ENCODE measurements at places on chromosomes 4 and X.

GRCh38 chr4:101019941-101020401, 327.4 kb downstream of the PPP3CA start:
- DNase-seq, result no peak

DNA sequence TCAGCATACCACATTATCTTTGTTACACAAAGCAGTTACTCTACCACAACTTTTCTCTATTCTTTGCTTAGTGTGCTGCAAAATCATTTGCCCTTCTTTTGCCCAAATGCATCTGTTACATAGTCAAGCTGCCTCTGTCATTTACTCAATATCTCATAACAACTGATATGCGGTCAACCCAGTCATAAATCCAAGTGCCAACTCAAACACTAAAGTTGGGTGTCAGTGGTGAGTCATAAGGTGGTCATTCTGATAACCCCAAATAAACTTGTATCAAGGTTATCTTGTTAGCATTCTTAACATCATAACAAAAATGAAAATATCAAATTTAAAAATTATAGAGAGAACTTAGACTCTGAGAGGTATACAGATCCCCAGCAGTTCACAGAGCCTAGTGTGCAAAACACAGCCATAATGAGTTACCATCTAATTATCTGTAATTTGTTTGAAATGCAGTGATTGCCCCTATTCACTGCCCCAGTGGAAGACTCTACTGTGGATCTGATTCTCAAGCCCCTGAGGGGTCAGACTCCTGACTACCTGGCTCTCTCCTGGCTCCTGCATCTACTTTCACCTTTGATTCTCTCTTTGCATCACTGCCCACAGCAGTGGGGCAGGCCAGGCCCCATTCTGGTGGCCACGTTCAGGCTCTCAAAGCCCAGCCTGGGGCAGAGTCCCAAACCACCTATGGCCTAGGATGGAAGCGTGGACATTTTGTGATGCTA, 29.2 kb downstream of the TBC1D9 start:
- DNase-seq, result no peak

- no peak for DNase-seq
Measured at GRCh38 chrX:108025954-108026600, 18.8 kb upstream of the VSIG1 start.

GRCh38 chrX:57227691-57228090, 58.8 kb upstream of the FAAH2 start:
- DNase-seq, result no peak

- no peak for DNase-seq
Measured at GRCh38 chr4:56681158-56681852, at the start of gene HOPX. HOPX (minus strand) TSS chr4:56681296; CDS start chr4:56657816, 23,480 bp downstream.

DNA sequence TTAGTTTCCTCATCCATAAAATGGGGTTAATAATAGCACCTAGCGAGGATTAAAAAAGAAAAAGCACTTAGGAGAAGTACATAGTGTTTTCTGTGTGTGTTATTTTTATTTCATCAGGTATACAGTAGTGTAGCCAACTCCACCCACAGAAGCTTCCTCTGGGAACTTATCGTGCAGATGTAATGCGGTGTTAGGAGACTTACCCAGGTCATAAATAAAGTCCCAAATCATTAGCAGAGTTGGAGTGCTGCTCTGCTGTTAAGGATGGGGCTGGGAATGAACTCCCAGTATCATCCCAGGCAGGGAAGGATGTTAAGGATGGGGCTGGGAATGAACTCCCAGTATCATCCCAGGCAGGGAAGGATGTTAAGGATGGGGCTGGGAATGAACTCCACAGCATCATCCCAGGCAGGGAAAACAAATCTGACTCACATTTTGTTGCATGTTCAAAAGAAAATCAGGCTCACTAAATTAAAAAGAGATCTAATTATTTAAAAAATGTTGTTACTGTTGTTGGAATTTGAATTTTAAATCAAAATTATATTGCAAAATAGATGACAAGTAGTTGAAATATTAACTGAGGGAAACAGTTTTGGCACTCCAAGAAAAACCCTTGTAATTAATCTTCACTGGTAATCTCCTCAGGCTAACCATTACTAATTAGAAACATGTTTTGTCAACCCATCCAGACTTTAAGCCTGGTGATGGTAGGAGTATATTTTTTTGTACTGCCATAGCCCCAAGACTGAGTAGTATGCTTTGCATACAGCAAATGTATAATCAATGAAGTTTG, 10.2 kb upstream of the SFRP2 start:
- no peak for DNase-seq

DNA sequence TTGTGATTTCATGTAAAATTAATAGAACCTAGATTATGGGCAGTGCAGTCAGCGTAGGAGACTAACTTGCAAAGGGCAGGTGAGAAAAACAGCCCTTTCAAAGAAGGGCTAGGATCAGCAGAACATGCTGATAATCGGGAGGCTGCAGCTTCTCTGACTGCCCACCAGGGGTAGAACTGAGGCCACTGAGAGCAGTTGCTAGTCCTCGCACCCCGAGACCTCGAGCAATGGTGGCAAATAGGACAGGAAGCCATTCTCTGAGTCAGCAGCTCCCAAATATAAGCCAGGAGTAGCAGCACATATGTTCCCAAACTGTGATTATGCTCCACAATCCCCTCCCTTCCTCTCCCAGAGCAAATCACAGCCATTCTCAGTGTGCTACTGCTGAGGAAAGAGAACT, 186.5 kb downstream of the MSL3 start:
- no peak for DNase-seq

GRCh38 chr4:8045909-8046308, 106.2 kb upstream of the AFAP1 start:
- no peak for DNase-seq

DNA sequence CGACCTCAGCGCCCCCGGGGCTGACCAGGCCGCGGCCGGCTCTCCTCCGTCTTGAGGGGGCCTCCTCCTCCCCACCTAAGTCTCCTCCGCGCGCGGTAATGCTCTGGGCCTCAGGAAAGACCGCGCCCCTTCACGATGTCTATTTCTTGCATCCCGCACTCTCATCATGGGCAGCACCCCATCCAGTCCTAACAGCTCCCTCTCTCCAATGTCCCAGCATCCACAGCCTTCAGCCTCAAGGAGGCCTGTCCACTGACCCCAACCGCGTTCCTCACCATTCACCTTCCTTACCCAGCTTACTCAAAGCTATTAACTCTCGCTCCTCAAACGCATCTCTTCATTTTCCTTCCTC, 77.5 kb downstream of the MAGED4 start:
- DNase-seq, result no peak

- no peak for DNase-seq
Measured at GRCh38 chr4:48651914-48652313, 128.2 kb downstream of the FRYL start.

DNA sequence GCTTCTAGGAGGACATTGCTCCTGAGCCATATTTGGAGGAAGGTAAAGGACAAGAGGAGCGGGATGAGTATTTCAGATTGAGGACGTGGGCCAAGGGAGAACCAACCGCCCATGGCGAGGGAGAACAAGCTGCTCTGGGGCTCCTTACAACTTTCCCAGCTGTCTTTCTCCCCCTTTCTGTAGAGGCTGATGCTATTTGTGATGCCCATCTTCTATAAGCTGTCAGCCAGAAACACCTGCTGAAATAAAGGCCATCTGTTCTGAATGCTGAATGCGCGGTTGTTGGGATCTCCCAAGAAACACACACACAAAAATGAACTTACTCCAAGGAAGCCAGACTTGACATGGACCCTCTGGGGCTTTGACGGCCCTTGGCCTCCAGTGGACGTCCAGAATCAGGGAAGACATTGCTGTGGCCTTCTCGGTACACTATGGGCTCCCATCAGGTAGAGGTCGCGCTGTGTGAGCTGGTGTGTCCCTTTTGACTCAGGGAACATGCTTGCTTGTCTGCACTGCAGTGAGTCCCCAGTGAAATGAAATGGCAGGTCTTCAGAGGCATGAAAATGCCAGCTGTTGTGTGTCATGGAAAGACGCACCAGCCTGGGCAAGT, 30.9 kb downstream of the RWDD4 start:
- no peak for DNase-seq

DNA sequence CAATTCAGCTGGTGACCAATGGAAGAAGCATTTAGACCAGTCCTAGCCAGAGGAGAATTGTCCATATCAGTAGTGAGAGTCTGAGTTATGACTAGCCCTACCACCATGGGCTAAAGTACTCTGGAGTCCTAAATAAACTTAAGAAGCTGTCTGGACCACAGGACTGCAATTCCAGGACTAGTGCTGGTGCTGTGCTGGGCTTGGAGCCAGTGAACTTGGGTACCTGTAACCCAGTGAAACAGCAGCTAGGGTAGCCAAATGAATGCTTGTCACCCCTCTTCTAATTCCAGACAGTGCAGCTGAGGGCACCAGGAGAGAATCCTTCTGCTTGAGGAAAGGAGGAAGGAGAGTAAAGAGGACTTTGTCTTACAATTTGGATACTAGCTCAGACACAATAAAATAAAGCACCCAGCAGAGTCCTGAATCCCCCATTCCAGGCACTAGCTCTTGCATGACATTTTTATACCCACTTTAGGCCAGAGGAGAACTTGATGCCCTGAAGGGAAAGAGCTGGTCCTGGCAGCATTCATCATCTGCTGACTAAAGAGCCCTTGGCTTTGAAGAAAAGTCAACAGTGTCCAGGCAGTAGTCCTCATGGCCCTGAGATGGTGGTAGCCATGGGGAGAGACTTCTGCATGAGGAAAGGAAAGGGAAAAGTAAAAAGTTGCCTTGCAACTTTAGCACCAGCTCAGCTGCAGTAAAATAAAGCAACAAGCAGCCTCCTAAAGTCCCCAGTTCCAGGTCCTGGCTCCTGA, 2675.7 kb downstream of the PCDH7 start:
- no peak for DNase-seq

- no peak for DNase-seq
Measured at GRCh38 chr4:21890231-21890630, 58.3 kb downstream of the KCNIP4 start.

DNA sequence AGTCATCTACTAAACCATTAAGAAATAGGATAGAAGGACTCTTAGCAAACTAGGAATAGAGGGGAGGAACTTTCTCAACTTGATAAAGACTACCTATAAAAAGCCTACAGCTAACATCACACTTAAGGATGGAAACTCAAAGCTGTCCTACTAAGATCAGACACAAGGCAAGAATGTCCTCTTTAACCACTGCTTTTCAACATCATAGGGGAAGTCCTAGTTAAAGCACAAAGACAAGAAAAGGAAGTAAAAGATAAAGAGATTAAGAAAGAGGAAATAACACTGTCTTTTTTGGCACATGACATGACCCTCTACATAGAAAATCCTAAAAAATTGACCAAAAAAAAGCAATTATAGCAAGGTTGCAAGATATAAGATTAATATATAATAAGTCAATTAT, 136.6 kb downstream of the FBXW7 start:
- DNase-seq, result peak; percentile 80

- DNase-seq, result no peak
Measured at GRCh38 chr4:157701695-157701994, 471.2 kb downstream of the GASK1B start.

DNA sequence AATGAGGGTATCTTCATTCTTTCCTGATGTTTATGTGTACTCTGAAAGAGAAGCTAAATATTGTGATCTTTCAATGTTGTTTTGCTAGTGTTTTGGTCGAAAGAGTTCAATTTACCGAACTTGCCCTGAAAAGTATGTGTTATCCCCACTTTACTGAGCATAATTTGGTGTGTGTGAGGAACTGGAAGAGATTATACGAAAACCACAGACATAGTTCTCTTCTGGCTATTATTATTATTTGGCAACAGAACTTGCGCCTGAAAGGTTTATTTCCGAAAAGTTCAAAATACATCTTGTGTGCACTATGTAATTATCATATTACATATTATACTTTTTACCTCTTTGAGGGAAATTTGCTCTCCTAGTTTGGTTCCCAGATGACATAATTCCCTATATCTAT, 232.5 kb upstream of the INTU start:
- no peak for DNase-seq

DNA sequence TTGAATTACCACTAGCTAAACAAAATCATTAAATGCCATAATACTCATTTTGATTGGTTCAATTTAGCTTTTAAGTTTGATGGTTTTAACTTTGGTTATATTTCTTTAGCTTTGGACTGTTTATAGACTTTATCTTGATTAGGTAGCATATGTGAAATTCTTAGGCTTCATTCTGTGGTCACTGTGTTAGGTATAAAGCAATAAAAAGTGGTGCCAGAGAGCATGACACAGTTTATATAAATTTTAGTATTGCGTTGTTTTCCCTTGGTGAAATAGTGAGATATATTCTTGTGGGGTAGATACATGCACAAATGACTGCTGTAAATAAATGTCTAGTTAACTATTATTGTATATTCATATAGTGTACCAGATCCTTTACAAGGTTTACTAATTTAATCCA, 474.2 kb upstream of the GRID2 start:
- DNase-seq, result no peak

GRCh38 chr4:574346-575161, 1.5 kb downstream of the TMEM271 start:
- DNase-seq, result no peak

GRCh38 chr4:68361146-68361589, 11.3 kb upstream of the YTHDC1 start:
- no peak for DNase-seq

- no peak for DNase-seq
Measured at GRCh38 chrX:48676893-48677270, 6.7 kb upstream of the WAS start.

GRCh38 chr4:99998062-99998867, 48.2 kb upstream of the H2AZ1 start:
- DNase-seq, result no peak

- DNase-seq, result no peak
Measured at GRCh38 chrX:38103857-38104812, 97.8 kb downstream of the SYTL5 start.

DNA sequence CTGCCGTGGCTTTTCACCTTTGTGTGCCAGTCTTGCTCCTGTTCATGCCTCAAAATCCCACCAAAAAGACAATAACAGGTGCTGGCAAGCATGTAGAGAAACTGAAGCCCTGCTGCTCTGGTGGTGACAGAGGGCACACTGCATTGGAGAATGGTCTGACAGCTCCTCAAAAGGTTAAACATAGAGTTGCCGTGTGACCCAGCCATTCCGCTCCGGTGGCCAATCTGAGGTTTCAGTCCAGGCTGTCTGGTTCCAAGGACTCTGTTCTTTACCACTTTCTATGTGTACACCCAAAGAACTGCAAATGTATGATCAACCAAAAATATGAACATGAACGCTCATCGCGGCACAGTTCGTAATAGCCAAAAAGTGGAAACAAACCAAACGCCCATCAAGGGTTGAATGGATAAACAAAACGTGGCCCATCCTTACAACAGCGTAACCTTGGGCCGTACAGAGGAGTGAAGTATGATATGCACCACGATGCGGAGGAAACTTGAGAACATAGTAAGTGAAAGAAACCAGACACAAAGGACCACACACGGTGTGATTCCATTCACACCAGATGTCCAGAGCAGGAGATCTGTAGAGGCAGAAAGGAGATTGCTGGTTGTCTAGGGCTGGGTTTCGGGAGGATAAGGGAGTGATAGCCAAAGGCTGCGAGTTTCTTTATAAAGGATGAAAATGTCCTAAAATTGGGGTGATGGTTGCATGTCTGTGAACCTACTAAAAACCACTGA, 33.6 kb upstream of the WFS1 start:
- DNase-seq, result no peak

- DNase-seq, result no peak
Measured at GRCh38 chr4:5051278-5052203, at the start of gene STK32B. STK32B (plus strand) TSS chr4:5051480.

Data from SIG-M5 (cell line).